SK-N-MC (cell line): ENCODE measurements at places on chromosomes 3 and 15.

DNA sequence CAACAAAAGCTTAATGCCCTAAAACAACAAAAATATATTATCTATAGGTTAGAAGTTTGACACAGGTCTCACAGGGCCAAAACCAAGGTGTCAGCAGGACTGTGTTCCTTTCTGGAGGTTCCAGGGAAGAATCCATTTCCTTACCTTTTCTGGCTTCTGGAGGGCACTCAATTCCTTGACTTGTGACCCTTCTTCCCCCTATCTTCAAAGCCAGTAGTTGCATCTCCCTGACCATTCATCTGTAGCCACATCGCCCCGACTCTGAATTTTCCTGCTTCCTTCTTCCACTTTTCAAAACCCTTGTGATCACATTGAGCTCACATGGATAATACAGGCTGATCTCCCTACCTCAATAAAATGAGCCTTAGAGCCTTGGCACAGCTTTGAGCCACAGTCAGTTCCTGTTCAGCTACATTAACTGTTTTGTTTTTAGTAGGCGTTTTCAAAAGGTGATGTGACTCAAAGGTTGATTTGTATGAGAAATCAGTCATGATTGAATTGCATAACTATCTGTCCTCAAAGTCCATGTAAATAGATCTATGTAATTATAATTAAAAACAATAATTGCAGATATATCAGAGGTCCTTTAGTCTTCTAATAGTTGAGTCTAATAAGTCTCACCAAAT lies 12.4 kb downstream of the PFN2 start:
- no peak for DNase-seq

GRCh38 chr3:58585994-58586393 lies 8.8 kb upstream of the FAM107A start:
- no peak for DNase-seq

DNA sequence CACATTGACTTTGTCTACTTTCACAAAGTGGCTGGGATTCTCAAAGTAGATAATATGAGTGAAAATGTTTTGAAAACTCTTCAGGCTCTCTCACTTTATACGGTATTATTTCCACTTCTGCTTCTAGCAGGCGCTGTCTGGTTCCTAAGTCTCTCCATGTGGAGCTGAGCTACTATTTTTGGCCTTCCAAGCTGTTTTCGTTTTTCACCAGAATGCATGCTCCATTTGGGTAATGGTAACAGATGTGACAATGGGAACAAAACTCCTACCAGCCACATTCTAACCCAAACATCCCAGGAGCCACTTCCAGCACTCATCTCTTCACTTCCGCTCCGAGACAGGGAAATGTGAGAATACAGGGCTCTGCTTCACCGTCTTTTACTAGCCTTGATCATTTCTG lies 586.7 kb downstream of the NTRK3 start:
- no peak for DNase-seq

DNA sequence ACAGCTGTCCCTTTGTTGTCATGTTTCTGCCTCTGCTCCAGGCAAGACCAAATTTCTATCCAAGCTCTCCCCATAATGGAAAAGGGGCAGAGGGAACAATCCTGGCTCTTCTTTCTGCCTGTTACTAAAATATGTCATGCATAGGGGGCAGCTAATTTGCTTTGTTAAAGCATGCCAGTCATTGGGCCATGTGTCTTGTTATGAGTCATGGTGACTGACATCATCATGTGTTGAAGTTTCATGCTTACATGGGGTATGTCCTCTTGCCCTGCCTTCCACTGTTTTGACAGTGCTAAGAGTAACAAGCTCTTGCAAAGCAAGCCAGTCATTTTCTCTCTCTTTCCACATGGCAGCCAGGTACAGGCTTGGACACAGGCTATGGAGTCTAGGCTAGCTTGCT lies 268.9 kb downstream of the GABRB3 start:
- no peak for DNase-seq

GRCh38 chr3:130671545-130672312 lies 74.9 kb downstream of the PIK3R4 start:
- no peak for DNase-seq

GRCh38 chr3:190848870-190849269 lies 13.6 kb downstream of the GMNC start:
- DNase-seq, result no peak

- no peak for DNase-seq
These were observed 60.9 kb upstream of the DCBLD2 start for GRCh38 chr3:98962189-98962930.

DNA sequence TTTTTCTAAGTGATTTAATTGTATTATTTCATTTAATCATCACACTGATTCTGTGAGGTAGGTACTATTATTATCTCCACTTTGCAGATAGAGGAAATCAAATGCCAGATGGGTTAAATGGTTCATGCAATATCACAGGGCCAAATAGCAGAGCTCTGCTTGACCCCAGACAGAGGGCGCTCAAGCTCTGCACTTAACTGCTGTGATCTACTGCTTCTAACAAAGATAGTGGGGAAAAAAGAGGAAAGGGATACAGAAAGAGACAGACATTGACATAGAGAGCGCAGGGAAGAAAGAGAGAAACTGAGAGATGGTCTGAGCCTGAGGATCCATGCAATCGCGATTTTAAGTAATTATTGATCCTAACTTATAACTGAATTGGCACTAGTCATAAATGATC lies 279.1 kb upstream of the THRB start:
- DNase-seq, result peak; percentile 18

GRCh38 chr3:106276151-106276550 lies 407.3 kb upstream of the CBLB start:
- no peak for DNase-seq

- no peak for DNase-seq
These were observed at the start of gene CDCP1 for GRCh38 chr3:45145681-45146614. TSS of gene CDCP1 (minus strand) at chr3:45146378. CDS start at chr3:45146287, 91 bp downstream.

DNA sequence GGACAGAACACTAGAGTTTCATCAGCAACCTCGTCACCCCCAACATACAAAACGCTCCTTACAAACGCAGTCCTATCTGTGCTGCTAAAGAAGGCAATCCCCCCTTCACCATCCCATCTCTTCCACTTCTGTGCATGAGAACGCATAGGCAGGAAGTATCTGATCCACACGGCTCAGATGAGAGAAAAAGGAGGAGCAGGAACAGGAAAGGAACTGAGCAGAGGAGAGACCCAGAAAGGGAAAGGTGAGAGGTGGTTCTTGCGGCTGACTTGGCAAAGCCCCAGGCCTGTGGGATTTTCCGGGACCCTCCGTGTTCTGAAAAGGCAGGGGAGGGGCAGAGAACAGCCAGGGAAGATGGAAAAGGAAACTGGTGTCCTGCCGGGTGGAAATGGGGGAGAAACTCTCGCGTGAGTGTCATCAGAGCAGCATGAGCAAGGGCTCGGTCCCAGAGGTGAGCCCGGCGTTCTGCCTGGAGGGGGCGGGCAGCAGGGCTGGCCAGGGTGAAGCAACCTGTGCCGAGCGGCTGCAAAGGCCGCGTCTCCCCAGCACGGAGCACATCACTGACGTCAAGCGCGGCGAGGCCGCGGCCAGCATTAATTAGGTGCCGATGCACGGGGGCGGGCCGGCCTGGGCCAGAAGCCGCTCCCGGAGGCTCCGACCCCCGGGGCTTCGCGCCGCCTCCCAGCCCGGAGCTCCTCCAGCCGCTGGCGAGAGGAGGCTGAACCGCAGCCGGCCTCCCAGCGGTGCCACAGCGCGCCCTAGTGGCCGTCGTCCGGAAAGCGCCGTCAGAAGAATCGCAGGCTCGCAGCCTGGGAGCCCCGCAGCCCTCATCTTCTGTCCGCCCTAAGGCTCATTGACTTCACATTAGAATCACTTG lies 35.8 kb downstream of the CPN2 start:
- DNase-seq, result peak; percentile 71

- DNase-seq, result no peak
These were observed 16.4 kb downstream of the HEG1 start for GRCh38 chr3:125039131-125040100.

DNA sequence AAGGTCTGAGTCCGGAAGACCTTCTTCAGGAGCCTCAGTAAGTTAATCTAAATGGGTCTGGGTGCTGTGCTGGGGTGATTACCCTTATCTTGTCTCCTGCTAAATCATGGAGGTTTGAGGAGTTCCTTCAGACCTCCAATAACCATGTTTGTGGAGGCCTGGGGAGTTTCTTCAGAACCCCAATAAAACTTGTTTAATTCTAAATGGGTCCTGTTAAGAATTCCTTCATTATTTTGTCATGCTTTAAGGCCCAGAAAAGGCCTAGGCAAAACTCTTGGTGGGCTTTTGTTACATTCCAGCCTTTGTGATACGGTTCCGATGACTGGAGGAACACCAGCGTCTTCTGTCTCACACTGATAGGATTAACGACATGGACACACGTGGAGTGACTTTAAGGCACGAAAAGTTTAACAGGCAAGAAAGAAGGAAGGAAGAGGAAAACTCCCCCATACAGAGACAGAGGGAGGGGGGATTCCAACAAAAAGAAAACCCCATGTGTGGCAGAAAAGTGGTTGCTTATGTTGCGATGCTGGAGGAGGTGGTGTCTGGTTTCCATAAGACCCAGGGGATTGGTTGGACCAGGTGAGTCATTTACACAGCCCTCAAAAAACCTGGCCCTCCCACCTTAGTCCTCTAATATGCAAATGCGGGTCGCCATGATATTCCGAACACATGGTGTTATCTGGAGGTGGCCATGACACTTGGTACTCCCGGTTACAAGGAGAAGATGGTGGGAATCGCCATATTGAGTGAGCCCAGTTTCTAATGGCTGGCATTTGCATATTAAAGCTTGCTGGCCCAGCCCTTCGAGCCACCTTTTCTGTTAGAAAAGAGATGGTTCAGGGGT lies 72.6 kb upstream of the MFGE8 start:
- DNase-seq, result no peak

- no peak for DNase-seq
These were observed 251.2 kb upstream of the VEPH1 start for GRCh38 chr3:157754451-157754850.

GRCh38 chr3:182812123-182812522 lies 18.8 kb downstream of the ATP11B start:
- DNase-seq, result no peak
